Myocyte (in vitro differentiated cells): ENCODE measurements at places on chromosomes 11 and 22.

DNA sequence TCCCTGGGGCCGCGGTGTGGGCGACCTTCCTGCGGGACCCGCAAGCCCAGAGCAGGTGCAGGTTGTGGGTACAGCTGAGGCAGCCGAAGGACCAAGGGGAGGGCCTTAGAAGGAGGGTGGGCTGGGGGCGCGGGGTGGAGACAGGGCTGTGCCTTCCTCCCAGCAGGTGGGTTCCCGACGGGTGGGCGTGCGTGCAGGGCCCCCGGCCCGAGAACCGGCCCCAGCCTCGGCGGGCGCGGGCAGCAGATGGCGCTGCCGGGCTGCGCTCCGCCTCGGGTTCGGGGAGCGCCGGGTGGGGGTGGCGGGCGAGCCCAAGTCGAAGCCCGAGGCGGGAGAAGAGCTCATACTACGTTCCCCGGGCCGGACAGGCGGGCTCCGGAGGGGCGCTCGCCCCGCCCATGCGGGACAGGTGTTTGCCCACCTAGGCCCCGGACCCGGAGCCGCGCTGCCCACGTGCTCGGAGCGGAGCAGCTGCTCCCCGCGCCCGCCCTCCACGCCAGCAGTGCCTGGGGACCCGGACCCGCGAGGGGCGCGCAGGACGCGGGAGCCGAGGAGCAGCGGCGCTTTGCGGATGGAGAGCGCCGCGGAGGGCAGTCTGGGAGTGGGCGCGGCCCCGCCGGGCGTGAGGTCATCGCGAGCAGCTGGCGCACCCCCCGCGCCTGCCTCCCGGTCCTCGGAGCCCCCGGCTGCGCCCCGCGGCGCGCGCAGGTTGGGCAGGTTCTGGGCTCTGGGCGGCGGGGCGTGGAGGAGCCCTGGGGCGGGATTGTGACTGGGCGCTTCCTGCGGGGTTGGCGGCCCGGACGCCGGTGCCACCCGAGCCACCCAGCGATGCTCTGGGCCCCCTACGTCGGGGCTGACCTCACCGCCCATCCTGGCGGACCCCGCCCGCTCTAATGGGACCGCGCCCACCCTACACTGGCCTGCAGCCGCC, 25.3 kb downstream of the DUSP8 start:
- DNase-seq: peak; percentile 47

DNA sequence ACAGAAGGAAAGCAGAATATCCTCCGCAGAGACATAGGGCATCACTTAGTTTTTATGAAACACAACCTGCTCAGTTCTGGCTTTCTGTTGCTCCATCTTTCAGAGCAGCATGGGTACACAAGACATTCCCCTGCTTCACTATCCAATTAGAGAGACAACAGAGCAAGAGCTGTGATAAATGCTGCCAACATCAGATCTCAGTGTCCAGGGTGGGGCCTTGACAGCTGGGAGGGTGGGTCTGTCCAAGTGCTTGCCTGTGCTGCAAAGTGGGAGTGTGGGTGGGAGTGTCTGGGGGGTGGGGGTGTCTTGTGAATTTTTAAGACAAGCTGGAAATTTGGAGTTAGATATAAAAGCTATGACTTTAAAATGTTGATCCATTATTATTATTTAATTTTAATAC, 369.6 kb downstream of the TENM4 start:
- DNase-seq: no peak

- DNase-seq: peak; percentile 32
Observed at GRCh38 chr22:41445129-41446056, 1.2 kb downstream of the TOB2 start.

DNA sequence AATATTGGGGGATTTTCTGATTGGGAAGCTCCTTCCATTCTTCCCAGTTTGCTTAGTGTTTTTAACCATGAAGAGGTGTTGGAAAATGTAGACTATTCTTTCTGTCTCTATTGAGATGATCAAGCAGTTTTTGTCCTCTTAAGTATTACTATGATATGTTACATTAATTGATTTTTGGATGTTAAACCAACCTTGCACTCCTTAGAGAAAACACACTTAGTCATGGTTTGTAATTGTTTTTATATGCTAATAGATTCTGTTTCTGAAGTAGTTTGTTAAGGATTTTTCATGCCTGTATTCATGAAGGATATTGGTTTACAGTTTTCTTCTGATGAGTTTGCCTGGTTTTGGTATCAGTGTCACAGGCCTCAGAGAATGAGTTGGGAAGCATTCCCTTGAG, 2.0 kb upstream of the NLRP6 start:
- DNase-seq: no peak

DNA sequence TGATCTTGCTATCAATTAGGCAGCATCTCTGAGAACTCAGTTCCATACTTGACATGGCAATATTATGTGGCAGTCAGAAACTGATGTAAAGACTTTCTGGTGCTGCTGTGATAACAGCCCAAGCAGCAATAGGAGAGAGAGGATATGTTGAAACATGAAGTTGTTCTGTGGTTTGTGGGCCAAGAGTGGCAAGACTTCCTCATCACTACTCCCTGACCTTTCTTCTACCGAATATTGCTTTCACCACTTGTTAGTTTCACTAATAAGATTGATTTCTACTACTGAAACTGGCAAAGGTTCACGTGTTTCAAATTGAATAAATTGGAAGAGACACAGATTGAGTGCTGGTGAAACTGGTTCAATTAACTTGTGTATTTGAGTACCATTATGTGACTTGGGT, 852.6 kb upstream of the RAG2 start:
- DNase-seq: peak; percentile 3

- peak; percentile 58 for DNase-seq
Observed at GRCh38 chr11:32448232-32448631, 12.9 kb upstream of the WT1 start.

DNA sequence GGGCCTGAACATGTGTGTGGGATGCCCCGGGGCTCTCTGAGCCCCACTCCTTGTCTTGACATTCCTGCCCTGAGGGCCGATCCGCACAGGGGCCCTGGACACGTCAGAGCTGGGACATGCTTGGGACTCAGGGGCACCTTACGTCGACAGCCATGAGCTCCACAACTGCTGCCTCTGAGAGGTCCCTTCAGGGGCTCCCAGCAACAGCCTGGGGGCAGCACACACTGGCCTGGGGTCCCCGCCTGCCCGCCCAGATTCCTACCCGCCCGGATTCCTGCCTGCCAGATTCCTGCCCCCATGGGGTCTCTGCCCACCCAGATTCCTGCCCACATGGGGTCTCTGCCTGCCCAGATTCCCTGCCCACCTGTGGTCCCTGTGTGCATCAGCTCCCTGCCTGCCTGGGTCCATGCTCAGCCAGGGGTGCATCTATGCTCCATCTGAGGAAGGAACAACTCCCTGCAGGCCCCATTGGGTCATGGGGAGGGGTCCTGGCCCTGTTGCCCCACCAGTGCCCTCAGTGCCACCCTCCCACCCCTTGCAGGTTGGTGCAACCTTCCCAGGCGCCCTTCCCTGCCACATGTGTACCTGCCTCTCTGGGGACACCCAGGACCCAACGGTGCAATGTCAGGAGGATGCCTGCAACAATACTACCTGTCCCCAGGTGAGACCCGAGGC, 35.7 kb downstream of the MUC5B start:
- no peak for DNase-seq

DNA sequence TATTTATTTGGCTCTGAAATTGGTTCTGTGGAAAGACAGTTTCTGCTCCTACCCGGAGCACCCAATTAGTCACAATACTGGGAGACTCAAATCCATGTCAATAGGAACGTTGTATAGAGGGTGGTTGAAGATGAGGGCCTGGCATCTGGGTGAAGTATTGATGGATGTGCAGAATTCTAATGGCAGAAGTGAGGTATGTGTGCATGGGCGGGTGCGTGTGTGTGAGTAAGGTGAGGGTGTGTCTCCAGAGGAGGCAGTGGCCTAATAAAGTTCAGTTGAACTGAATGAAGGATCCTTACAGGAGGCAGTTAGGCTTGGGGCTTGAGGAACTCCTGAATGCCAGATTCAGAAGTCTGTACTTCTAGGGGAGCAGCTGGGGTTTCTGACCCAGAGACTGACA, 71.8 kb upstream of the B3GAT1 start:
- DNase-seq: no peak

DNA sequence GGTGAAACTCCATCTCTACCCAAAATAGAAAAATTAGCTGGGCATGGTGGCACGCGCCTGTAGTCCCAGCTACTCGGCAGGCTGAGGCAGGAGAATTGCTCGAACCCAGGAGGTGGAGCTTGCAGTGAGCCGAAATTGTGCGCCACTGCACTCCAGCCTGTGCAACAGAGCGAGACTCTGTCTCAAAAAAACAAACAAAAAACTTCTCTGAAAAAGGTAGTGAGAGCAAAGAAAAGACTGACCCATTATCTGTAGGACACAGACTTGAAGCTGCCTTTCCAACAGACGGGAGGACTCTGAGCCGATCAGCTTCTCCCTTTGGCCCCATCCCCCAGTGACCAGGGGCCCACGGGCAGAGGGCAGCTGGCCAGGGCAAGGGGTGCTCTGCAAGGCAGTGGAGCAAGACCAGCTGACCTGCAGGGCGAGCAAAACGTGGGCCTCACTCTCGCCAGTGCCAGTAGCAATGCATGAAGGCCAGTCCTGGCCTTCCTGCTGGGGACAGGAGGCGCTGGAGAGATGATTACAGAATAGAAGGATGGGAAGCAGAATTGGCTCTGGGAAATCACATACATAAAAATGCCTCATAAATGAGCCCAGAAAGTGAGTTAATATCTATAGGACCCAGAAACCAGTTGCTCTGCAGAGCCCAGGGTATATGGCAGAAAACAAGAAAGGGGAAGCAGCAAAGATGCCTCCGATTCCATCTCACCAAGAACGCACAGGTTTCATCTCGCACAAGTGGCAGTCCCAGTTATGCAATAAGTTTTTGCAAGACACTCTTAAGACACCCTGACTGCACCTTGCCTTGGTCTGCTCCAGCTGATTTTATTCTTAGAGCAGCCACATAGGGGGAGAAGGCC, 2.8 kb downstream of the EHD1 start:
- DNase-seq: no peak

GRCh38 chr11:111918390-111919256, at the start of gene C11orf52:
TSS of gene C11orf52 (plus strand) at chr11:111918913. CDS start at chr11:111918973, 60 bp downstream.
- peak; percentile 94 for DNase-seq

DNA sequence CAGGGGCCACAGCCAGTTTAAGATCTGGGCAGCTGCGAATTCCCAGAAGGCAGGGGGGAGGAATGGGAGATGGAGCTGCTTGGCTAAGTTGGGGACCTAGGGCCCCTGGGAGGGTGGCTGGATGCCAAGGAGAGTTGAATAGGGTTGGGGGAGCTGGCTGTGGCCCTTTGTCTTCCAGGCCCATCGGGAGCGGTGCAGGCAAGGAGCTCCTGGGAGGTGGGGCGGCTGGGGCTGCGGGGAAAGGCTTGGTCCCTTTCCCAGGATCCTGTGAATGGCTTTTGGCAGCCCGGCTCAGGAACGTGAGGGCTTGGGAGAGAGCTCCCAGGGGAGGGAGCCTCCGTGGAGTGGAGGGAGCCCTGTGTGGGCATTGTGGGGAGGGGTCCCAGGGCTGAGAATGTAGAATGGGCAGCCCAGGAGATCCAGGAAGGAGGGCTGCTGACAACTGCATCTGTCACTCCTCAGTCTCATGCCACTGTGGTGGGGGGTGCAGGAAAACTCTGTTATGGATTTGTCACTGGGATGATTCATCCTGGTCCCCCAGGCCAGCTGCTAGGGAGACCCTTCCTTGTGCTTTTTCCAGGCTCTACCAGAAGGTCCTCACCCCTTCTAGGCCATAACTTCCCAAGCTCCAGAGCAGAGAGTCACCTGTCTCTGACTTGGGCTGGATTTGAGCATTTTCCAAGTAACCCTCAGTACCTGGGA, 6.0 kb downstream of the FREY1 start:
- no peak for DNase-seq

- no peak for DNase-seq
Observed at GRCh38 chr11:2275334-2276279, 5.2 kb upstream of the ASCL2 start.

DNA sequence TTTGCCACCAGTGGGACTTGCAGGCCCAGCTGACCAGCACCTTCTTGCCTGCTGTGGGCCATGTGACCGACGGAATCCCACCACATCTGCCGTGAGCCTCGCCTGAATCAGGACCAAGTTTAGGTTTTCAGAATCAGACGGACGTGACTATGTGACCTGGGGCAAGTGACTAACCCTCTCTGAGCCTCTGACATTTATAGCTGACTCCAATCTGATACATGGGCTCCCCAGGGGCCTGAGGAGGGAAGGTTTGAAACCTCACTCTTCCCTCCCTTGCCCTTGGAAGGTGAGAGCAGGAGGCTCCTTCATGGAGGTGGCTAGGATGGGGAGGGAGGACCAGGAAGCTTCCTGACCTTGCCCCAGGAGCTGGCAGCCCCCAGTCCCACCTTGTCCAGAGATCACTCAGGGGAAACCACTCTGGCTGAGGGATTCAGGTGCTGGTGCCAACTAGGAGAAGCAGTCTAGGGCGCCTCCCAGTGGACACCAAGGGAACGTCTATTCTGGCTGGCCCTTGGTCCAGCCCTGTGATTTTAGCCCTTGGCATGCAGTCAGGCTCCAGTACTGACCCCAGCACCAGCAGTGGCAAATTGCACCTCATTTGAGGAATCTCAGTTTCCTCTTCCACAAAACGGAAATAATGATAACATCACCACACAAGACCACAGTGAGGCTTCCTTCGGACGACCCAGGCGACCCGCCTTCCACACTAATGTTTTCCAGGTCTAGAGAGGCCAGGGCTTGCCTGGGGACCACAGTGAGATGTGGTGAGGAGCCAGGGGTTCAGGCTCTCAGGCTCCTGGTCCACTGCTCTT, 47.2 kb upstream of the SYT7 start:
- DNase-seq: peak; percentile 80

DNA sequence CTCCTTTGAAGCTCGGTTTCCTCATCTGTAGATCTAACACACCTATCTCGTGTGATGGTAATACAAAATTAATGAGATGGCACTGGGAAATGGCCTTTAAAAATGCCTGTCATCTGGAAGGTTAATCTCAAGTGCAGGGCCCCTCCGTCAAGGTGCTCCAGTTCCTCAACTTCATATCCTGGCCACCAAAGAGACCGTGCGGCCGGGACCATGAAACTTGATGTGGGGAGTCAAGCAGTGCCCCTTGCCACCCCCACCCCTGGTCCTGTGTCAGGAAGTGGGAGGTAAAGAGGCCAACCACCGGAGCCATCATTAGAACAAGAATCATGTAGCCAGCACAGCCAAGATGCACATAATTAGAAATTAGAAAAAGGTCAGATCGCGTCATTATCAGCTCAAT, 108.2 kb downstream of the FEZ1 start:
- DNase-seq: no peak

- no peak for DNase-seq
Observed at GRCh38 chr22:17158176-17158567, 905 bp downstream of the HDHD5 start.
